ENCODE measurements at places on chromosomes 3 and 15. TPM values are rescaled to one million over a fixed set of nuclear protein-coding genes. Genes with fewer than 3 reads are reported as not detected.

DNA sequence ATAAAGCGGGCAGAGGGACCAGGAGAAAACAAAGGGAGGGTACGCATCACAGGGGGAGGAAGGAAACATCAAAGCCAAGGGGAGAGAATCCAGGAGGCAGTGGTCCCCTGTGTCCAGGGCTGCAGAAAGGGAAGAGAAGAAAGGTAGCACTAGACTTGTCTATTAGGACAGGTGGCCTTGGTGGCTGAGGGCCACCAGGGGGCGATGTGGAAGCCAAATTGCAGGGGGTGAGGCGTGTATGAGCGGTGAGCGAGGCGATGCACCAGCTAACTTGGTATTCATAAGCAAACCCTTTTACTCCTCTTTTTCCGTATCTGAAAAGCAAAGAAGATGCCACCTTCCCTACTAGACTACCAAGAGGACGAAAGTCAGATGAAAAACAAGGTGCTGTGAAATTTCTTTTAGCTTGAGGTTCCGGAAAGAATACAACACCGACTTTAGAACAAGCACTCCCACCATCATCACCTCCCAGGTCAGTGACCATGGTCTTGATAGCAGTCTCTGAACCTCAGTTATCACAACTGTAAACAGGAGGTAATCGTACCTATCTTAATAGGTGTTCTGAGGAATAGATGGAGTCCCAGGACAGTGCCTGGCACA lies 654.4 kb upstream of the ADAMTS9 start:
- peak; percentile 72 for DNase-seq

GRCh38 chr3:163601426-163601825 lies 1476.9 kb downstream of the SI start:
- no peak for DNase-seq

GRCh38 chr3:72346526-72346926 lies 501.7 kb downstream of the SHQ1 start:
- no peak for DNase-seq

DNA sequence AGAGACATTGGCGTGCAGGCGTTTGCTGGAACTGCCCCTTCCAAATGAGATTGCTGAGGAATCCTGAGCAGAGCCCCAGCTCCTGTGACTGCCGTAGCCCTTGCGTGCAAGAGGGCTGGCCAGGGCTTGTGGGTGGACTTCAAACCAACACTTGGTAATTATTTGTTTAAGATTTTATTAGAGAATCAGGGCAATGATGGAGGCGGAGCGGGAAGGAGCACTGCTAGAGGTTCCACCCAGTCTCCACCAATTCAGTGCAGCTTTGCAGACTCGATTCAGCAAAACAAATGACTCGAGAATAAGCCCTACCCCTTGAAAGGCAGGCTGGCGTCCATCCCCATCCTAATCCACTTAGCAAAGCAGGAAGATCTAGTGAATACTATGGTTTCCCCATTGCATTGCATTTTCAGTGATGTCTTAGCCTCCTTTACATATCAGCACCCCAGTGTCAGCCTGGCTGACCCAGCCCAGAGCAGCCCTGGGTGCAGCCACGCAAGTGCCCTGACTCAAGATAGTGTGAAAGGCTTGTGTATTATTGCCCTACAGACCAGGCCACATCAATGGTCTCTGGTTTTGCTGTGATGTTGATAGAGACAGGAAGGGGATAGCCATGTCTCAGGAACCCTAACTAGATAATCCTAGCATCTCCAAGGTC lies 26.0 kb downstream of the GLDN start:
- no peak for DNase-seq

PLA1A gene
- 0.99 TPM for total RNA-seq

RBM5 gene
- total RNA-seq = 128 TPM

BCL6 gene
- 28.3 TPM for total RNA-seq

DNA sequence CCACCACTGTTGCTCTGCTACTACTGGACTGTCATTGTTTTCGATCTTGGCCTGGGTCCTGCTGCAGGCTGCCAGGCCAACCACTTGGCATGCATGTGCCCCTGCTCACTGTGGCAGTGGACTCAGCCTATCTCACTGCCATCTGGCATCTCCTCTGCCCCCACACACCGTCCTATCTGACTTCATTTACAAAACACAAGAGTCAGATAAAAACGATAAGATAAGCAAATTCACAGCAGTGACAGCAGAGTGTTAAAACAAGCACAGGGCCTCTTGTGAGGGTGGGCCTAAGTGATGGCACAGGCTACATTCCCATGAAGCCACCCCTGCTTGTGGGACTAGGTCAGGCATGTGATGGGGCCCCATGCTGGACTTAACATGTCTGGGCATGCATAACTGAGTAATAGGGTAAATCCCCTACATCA lies 68.1 kb downstream of the CRYGS start:
- no peak for DNase-seq

GRCh38 chr15:75425966-75426500 lies 25.5 kb downstream of the SIN3A start:
- no peak for DNase-seq

SUSD5 gene
- 0.93 TPM for total RNA-seq

DNA sequence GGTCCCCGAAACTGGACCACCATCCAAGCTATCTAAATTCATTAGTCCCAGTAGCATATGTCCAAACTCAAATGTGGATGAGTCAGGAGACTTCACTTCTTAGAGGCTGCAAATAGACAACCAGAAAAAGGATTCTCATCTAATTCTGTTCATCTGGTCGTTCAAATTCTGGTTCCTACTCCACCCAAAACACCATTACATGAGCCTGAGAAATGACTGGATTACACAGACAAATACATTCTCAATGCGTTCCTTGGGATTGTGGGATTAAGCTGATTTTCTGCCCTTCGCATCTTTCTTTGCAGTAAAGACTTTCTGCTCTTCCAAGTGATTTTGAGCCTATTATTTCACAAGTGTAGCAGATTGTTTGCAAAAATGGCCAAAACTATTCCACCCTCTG lies 472.3 kb upstream of the PROK2 start:
- no peak for DNase-seq

- no peak for DNase-seq
These were observed 100.1 kb upstream of the TSC22D2 start for GRCh38 chr3:150308037-150308319.

ACP3 gene
- total RNA-seq = 3.8 TPM

TICRR gene
- 41.7 TPM for total RNA-seq

GRCh38 chr15:58490086-58490887 lies 58.5 kb downstream of the LIPC start:
- DNase-seq = no peak

DNA sequence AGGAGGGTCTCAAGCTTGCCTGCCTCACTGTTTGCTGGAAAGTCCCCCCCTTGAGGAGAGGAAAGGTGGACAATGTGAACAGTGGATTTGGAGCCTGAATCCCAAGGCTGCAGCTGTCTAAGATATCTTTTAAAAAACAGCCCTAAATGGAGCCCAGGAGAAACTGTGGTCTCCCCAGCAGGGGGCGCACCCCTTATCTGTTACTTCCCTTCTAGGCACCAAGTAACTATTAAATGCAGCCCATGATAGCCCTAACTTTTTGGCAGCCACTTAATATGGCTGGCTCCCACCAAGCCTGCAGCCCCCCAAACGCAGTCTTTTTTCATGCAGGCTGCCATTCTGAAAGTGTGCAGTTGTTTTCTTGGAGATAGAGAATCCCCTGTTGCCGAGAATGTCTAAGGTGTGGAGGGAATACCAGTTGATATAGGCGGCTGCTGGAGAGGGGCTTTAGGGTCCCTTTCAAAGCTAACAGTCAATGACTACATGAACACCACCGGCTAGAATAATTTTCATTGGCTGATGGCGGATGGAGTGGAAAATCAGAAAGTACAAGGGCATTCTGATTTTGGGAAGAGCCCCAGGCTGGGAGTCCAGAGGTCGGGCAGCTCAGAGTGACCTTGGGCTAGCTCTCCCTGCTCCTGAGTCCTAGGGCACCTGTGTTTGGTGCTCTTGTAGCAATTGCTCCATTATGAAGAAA lies 1.3 kb downstream of the RHCG start:
- peak; percentile 40 for DNase-seq

SHF gene
- total RNA-seq = 7.3 TPM

GRCh38 chr3:72560846-72561675 lies 287.2 kb downstream of the SHQ1 start:
- no peak for DNase-seq

DNA sequence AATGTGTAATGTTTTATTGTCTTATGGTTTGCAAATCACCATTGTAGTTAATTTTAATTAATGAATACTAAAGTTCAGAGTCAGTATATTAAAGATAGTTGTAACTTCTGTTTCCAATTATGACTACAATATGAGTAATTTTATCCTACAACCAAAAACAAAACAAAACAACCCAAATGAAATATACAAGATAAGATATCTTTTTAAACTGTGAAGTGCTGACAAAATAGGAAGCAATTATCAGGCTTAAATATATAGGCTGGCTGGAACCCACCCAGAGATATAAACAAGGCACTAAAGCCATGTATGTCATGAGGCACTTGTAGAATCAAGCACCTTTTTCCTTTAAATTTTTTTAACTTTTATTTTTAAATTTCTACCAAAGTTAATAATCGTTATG lies 108.6 kb upstream of the LRRFIP2 start:
- no peak for DNase-seq

DNA sequence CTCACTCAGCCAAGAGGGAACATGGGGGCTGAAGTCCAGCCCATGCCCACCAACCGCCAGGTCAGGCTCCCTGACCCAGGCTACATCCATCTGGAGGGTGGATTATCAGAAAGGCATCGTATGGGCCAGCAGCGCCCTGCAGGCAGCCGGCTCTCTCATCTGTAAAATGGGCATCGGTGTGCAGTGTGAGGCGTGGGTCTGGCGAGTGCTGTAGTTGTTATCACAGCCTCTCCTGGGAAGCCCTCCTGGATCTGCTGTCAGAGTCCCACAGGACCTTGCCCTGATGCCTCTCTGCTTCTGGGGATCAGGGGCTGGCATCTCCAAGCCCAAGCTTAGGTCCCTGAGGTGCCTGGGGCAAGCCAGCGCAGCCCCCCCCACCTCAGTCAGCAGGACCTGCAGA lies 27.4 kb downstream of the CFAP100 start:
- no peak for DNase-seq

GRCh38 chr3:114418107-114418506 lies 124.3 kb downstream of the TIGIT start:
- DNase-seq = no peak

- DNase-seq = no peak
These were observed 117.5 kb downstream of the PDCD6IP start for GRCh38 chr3:33915796-33916546.

DNA sequence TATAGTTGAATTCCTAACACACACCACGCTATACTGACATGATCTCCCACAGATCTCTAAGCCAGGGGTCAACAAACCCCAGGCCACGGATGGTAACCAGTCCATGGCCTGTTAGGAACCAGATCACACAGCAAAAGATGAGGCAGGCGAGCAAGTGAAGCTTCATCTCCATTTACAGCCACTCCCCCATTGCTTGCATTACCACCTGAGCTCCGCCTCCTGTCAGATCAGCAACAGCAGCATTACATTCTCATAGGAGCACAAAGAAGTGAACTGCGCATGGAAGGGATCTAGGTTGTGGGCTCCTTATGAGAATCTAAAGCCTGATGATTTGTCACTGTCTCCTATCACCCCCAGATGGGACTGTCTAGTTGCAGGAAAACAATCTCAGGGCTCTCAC lies 2.7 kb downstream of the PDCD7 start:
- no peak for DNase-seq

- no peak for DNase-seq
These were observed 269.8 kb downstream of the CTNNB1 start for GRCh38 chr3:41469083-41469482.

ZNF620 gene
- total RNA-seq = 13.6 TPM

GRCh38 chr3:139326131-139326530 lies 17.7 kb upstream of the MRPS22 start:
- DNase-seq = no peak

RAB6B gene
- total RNA-seq = 4.7 TPM

DNA sequence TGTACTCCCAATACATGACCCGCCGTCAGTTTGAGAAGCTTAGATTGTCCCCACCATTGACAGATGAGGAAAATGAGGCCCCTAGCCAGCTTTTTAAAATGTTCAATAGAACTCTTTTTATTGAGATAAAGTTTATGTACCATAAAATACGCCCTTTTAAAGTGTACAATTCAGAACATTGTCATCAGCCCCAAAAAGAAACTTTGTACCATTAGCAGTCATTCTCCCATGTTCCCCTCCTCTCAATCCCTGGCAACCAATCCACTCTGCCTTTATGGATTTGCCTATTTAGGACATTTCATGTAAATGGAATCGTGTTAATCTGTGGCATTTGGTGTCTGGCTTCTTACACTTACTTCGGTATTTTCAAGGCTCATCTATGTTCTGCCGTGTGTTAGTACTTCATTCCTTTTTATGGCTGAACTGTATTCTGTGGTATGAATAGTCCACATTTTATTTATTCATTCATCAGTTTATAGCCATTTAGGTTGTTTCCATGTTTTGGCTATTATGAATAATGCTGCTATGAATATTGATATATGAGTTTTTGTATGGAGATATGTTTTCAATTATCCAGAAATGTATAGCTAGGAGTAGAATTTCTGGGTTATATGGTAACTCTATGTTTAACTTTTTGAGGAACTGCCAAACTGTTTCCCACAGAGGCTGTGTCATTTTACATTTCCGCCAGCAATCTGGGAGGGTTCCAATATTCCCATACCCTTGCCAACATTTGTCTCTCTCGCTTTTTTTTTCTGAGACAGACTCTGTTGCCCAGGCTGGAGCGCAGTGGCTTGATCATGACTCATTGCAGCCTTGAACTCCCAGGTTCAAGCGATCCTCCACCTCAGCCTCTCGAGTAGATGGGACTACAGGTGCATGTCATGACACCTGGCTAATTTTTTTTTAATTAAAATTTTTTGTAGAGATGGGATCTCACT lies 15.3 kb upstream of the PTPN23 start:
- no peak for DNase-seq

- peak; percentile 78 for DNase-seq
These were observed 37.1 kb downstream of the SLCO3A1 start for GRCh38 chr15:91890614-91891013.

- DNase-seq = no peak
These were observed 17.5 kb upstream of the ZBTB20 start for GRCh38 chr3:115164374-115165221.

GRCh38 chr15:68354268-68354667 lies 76.7 kb downstream of the FEM1B start:
- DNase-seq = no peak

DNA sequence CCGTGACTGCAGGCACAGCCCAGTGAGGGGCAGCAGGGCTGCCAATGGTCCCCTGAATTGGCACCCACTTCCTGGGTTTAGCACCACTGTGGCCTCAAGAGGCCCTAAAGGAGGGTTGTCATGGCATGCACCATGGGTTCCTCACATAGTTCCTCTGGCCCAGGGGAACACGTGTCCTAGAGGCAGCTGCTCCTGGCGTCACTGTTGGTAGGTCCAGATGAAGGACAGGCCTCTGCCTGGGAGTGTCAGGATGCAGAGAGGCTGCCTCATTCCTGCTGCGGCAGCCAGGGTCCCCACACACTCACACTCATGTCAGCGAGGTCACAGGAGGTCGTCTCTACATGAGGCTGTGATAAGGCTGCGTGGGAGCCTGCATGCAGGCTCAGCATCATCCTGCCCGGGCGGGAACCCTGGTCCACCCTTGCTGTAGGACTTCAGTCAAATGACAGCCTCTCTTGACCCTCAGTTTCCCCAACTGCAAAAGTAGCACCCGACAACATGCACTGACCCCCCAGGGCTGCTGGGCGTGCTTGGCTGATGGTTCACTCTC lies 26.1 kb upstream of the SFMBT1 start:
- DNase-seq = no peak
